ENCODE measurements at places on chromosomes 7 and 10. TPM values are rescaled to one million over a fixed set of nuclear protein-coding genes. Genes with fewer than 3 reads are reported as not detected.

The AGBL3 gene
- 0.61 TPM for total RNA-seq

The RTKN2 gene
- not detected for total RNA-seq

The GCC1 gene
- total RNA-seq: 17.0 TPM

The H2BK1 gene
- not detected for total RNA-seq

The CXCL12 gene
- 8.6 TPM for total RNA-seq

- H3K4me1 ChIP-seq: no peaks in the 10 kb centered on the region
Measured at GRCh38 chr7:98229441-98229840, 18.2 kb downstream of the BHLHA15 start.

GRCh38 chr7:123208793-123209192, 9.0 kb upstream of the SLC13A1 start:
- H3K27me3 ChIP-seq: no peaks in the 10 kb centered on the region
- no peak for DNase-seq
- H3K4me1 ChIP-seq: no peaks in the 10 kb centered on the region
- H3K36me3 ChIP-seq: no peaks in the 10 kb centered on the region
- no peak overlapping the region for H3K27ac ChIP-seq

DNA sequence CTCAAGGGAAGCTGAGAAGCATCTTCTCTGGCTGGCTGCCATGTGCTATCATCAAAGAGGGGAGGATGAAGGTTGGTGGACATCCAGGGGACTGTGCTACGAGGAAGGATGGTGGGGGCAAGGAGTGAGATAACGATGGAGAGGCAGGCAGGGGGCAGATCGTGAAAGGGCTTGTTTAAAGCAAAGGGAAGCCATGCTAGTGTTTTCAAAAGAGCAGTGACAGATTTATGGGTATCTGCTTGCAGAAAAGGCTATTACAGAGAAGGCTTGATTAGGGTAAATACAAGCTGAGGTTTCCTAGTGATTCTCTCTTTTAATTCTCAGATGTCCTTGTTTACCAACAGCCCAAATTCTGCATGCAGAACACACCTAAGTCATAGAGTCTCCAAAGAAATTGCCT, 88.9 kb upstream of the MKX start:
- DNase-seq: no peak
- no peak overlapping the region for H3K4me3 ChIP-seq
- H3K27ac ChIP-seq: no peak overlapping the region
- H3K27me3 ChIP-seq: no peaks in the 10 kb centered on the region
- no peaks in the 10 kb centered on the region for H3K4me1 ChIP-seq

GRCh38 chr7:155927905-155928304, 115.6 kb upstream of the SHH start:
- no peak overlapping the region for H3K4me3 ChIP-seq
- DNase-seq: no peak
- H3K36me3 ChIP-seq: no peaks in the 10 kb centered on the region
- no peaks in the 10 kb centered on the region for H3K27me3 ChIP-seq
- H3K4me1 ChIP-seq: no peaks in the 10 kb centered on the region
- H3K27ac ChIP-seq: no peak overlapping the region

- no peak for DNase-seq
- peaks cover 16% of the 10 kb centered on the region for H3K4me1 ChIP-seq
- H3K27ac ChIP-seq: no peak overlapping the region
Measured at GRCh38 chr7:74581916-74582440, 75.5 kb upstream of the GTF2I start.

DNA sequence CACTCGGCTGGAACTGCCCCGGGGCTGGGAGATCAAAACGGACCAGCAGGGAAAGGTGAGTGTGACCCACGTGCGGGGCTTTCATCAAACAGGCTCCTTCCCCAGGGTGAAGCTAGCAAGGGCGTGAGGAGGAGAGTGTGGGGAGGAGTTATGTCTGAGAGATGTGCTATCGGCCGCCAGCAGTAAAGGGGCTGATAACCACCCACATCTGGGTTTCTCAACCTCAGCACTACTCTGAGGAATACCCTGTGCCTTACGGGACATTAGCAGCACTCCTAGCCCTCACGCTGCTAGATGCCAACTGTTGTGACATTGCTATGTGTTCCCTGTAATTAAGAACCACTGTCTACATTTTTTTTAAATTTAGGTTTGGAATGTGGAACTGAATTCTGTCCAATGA, 113.9 kb upstream of the STK17A start:
- no peaks in the 10 kb centered on the region for H3K27me3 ChIP-seq
- no peak overlapping the region for H3K27ac ChIP-seq
- no peaks in the 10 kb centered on the region for H3K36me3 ChIP-seq

- DNase-seq: peak; percentile 74
- peaks cover 11% of the 10 kb centered on the region for H3K4me1 ChIP-seq
- peak overlapping the region; percentile 73 for H3K27ac ChIP-seq
Measured at GRCh38 chr7:2863461-2864066, 19.5 kb upstream of the GNA12 start.

DNA sequence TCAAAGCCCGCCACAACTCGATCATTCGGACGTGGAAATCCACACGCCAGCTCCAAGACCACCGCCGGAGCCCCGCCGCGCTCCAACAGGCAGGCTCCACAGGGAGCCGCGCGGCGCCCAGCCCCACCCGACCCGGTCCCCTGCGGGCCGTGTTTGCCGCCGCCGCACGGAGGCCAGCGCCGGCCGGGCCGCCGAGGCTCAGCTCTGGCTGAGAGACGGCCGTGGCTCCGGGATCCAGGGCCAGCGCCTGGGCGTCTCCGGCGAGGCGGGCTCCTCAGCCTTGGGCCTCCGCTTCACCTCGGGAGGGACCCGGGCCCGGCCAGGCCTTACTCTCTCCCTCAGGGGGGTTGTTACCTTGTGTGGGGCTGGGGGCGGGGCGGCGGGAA, 333 bp downstream of the SMNDC1 start:
- H3K4me3 ChIP-seq: peak overlapping the region; percentile 88
- no peak for DNase-seq
- peak overlapping the region; percentile 94 for H3K27ac ChIP-seq
- no peaks in the 10 kb centered on the region for H3K27me3 ChIP-seq
- peaks cover 46% of the 10 kb centered on the region for H3K4me1 ChIP-seq
- peaks cover 19% of the 10 kb centered on the region for H3K36me3 ChIP-seq

GRCh38 chr7:126718419-126718818, 534.3 kb downstream of the GRM8 start:
- H3K4me1 ChIP-seq: no peaks in the 10 kb centered on the region
- no peak overlapping the region for H3K4me3 ChIP-seq
- no peaks in the 10 kb centered on the region for H3K27me3 ChIP-seq
- H3K27ac ChIP-seq: no peak overlapping the region

DNA sequence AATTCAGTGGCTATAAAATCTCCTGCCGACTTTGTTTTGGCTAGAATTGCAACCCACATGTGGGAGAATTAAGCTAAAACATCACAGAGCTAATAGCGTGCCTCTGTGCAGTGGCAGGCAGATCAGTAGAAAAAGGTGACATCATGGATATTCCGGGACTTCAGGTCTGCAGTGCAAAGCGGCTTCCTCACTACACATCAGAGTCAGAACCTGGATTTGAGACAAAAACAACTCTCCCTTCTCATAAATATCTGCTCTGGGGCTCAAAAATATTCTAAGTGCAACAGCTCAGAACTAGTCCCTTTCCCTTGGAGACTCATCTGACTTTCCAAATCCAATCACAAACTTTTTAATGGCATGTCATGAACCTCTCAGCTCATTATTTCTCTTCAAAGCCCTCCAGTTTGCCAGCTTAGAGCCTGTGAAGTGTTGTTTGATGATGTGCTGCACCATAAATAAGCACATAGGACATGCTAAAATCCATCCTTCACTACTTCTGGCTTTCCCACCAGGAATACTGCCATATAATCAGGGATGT, 337.1 kb downstream of the RNLS start:
- no peaks in the 10 kb centered on the region for H3K36me3 ChIP-seq
- peaks cover 58% of the 10 kb centered on the region for H3K4me1 ChIP-seq
- peak overlapping the region; percentile 83 for H3K27ac ChIP-seq
- peak overlapping the region; percentile 21 for H3K4me3 ChIP-seq
- no peaks in the 10 kb centered on the region for H3K27me3 ChIP-seq

DNA sequence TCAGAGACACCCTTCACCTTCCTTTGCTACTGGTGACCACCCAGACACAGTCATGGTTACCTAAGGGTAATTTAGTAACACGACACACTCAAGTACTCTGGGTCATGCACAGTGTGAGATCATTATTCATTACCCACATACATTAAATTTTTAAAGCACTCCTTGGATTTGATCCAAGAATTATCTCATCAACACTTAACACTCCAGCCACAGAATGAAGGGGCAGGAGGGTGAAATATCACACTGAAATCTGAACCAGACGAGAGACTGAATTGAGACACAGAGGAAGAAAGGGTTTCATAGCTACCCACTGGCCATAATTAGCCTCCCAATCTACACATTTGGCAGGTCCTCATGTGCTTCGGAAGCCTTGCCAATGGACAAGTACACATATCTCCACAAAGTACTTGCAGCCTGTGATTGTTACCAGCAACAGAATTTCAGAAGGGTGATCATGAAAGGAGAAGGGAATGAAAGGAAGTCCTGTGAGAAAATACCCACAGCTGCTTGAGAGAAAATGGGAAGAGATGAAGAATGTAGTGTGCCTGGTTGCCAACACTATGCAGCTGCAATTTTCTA, 189.3 kb downstream of the POLR1F start:
- H3K27me3 ChIP-seq: no peaks in the 10 kb centered on the region
- no peak overlapping the region for H3K27ac ChIP-seq
- H3K36me3 ChIP-seq: no peaks in the 10 kb centered on the region
- no peak for DNase-seq
- H3K4me3 ChIP-seq: no peak overlapping the region
